ENCODE measurements at places on chromosomes 11 and 22.

GRCh38 chr11:70885281-70886231 lies 366.8 kb downstream of the SHANK2 start:
- DNase-seq, result no peak

- DNase-seq, result no peak
Measured at GRCh38 chr11:100403816-100404215, 283.3 kb upstream of the ARHGAP42 start.

DNA sequence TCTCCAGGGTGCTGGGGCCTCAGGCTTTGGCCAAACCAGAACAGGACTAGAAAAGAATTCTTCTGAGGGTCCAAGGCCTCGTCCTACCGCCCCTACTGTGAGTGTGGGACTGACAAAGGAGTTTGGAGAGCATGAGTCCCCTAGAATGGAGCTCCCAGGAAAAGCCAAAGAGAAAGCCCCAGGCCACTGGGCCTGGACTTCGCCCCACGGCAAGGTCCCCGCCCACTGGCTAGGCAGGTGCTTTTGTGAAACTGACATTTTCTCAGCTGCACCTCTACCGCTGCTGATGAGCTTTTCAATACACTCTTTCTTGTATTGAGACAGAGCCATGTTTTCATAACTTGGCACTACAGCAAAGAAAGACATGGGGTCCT lies 9.7 kb upstream of the FGF3 start:
- no peak for DNase-seq

- no peak for DNase-seq
Measured at GRCh38 chr11:11777897-11778296, 63.9 kb upstream of the USP47 start.

DNA sequence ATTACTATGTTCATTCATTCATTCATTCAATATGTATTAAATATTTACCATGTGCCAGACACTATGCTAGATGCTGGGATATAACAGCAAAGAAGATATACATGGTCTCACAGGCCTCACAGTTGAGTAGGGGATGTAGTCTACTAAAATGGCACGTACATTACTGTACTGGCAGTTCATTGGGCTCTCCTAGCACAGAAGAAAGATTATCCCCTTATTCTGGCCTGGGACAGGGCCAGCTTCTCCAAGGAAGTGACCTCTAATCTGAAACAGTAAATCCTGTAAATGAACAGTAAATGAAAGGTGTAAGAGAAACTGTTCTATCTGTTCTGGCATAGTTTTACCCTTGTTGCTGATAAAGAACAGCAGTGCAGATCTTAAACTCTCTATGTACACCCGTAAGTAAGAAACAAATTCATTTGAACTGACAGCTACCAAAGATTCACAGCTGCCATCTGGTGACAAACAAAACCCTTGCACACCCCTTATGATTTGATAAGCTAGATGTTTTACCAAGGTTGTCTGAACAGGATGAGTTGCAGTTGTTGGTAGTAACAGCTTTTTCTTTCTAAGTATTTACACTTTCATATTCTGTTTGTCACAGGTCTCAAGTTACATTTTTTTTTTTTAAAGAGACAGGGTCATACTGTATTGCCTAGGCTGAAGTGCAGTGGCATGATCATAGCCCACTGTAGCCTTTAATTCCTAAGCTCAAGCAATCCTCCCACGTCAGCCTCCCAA lies 263.1 kb downstream of the TMEM135 start:
- DNase-seq, result no peak

GRCh38 chr22:27896245-27896644 lies 22.8 kb downstream of the PITPNB start:
- DNase-seq, result no peak

DNA sequence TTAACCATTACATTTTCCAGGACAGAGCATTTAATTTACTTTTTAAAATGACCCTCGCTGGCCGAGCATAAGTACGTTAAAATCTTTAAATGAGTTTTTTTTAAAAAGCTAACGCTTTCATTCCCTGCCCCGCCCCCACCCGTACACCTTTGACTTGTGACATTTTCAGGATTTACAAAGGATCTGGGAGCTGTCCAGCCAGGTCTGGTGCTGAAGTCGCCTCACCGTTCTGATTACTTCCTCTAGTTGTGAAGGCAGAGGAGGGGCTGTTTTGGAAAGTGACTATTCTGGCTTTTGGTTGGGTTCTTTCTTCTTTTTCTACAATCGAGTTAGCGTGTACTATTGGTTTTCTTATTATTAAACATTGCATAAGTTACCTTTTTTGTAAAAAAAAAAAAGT lies 2.9 kb downstream of the C11orf87 start:
- no peak for DNase-seq

GRCh38 chr22:20591295-20591645 lies 83.9 kb downstream of the MED15 start:
- DNase-seq, result no peak

DNA sequence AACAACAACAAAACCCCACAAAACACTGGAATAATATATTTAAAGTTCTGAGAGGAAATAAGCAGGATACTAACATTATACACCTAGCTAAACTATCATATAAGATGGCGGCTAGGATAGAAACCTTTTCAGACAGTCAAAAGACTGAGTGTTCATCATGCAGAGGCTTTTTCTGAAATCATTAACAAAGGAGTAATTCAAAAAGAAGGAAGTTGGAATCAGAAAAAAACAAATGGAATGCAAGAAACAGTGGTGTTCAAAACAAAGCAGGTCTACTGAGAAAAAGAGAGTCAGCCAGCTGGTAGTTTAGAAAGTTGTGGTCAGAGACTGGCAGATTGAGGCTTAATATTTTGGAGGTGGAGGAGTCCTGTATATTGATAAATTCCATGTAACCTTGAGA lies 30.1 kb upstream of the ZBTB44 start:
- no peak for DNase-seq

GRCh38 chr11:10304495-10305261 lies at the start of gene ADM:
TSS of gene ADM (plus strand) at chr11:10305073. CDS start at chr11:10305701, 628 bp downstream.
- DNase-seq, result no peak

DNA sequence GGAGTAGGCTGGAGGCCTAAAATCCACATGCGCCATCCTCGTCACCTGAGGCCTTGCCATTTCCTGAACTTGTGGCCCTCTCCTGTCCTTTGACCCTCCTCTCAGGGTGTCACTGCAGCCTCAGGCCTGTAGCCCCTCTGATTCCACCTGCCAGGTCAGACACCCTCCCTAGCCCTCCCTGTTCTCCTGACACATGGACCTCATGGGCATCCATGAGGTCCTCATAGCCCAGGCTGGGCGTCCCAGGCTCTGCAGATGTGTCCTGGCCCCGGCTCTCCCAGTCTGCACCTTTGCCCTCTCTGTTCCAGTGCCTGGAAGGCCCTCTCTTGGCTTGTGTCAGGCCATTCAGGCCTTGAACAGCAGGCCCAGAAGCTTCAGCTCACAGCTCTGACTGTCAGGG lies 15.8 kb downstream of the RAB36 start:
- DNase-seq, result no peak

GRCh38 chr11:107669191-107669740 lies 42.6 kb downstream of the SLN start:
- DNase-seq, result no peak

DNA sequence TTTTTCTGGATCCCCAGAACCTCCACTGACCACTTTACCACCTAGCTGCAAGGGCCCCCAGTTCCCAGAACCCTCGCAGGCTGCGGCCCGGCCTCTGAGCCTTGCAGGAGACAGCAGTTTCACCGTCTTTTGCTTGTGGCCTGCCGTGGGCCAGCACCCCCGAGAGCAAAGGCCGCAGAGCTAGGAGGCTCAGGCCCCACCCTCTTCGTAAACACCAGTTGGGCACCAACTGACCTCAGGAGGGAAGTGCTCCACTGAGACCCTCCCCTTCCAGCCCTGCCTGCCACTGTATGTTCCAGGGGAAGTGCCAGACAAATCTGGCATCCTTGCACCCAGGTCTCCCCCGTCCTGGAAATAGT lies 23.4 kb upstream of the CREB3L1 start:
- no peak for DNase-seq

Data from activated CD4-positive, CD25-positive, alpha-beta regulatory T cell treated with anti-CD3 and anti-CD28 coated beads, Interleukin-2, amount 50 U/mL, for 16 hours (primary cell).